Trophoblast cell (in vitro differentiated cells and primary cell): ENCODE measurements at places on chromosomes 3 and 15.

- DNase-seq = no peak
Measured at GRCh38 chr15:50911621-50912020, 3.1 kb downstream of the AP4E1 start.

GRCh38 chr3:171393032-171393744 is 67.0 kb downstream of the TNIK start:
- DNase-seq = no peak

- no peak for DNase-seq
Measured at GRCh38 chr3:64267721-64268604, 42.7 kb upstream of the PRICKLE2 start.

DNA sequence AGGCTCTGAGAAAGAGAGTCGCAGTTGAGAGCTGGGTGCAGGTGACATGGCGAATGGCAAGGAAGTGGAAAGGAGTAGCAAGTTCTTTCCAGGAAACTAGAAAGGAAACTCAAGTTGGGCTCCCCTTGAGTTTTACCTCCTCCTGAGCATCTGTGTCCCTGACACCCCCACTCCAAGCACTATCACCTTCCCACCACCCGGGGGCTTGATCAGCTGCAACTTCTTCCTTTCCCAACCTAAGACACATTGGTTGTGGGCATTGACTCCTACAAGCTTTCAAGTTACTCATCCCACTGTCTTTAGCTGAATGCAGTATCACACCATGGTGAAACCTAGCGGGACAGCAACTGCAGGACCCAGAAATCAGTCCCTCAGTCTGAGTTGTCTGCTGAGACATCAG is 256.6 kb upstream of the NR2F2 start:
- DNase-seq = no peak

DNA sequence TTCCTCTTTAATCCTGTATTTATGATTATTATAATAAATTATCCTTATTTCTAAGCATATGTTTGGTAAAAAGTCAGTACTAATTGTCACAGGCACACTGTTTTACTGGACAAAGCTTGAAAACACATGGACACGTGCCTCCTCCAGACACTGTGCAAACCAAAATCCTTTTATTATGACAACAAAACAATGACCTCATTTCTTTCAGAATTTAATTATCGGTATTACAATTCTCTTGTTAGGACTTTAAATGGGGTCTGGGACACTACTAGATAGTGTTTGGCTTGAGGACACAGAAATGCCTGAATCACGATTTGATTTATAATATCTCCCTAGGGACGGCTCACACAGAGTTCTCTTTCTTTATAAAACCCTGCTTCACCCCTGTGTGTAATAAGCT is 107.3 kb upstream of the IGSF10 start:
- DNase-seq = no peak

GRCh38 chr3:197809356-197810020 is 18.4 kb downstream of the LRCH3 start:
- peak; percentile 81 for DNase-seq

GRCh38 chr3:157916672-157917071 is 189.5 kb downstream of the SHOX2 start:
- no peak for DNase-seq

DNA sequence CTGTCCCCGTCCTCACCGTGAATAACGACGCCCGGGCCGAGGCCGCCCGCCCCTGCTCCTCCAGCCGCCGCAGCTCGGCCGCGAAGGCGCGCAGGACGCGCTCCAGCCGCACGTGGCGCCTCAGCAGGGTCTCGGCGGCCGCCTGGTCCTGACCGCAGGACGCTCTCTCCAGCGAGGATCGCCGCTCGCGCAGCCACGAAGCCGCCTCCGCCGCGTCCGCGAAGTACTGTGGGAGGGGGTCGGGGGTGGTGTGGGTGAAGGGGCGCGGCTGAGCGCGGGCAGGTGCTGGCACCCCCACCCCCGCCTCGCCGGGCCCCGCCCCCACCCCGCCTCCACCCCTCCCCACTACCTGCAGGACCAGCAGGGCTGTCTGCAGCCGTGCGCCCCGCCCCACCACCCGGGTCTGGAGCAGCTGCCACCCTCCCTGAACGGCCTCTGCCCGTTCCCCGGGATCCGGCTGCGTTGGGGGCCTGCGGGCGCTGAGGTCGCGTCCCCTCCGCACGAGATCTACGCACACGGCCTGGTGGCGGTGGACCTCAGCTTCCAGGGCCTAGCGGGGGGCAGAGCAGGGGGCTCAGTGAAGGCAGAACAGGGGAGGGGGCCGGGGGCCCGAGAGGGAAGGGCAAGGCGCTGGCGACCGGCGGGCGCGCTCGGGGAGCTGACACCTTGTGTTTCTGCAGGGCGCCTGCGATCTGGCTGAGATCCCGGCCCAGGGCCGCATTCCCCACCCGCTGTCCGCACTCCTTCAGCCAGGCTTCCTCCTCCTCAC is 11.7 kb downstream of the SPTBN5 start:
- DNase-seq = peak; percentile 41

DNA sequence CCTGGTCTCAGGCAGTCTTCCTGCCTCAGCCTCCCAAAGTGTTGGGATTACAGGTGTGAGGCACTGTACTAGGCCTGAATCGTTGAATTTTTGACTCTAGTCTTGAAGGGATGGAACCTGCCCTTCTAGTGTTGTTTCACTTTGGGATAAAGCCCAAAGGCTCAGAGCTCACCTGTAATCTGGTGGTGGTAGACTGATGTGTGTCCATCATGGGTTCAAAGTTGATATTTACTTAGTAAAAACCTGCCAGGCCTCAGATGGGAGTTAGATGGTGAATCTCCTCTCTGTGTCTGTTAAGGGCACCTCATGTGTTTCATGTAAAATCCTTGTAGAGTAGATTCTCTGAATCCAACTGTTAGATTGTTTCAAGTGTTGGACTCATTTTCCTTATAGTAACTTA is 41.1 kb downstream of the FNDC3B start:
- no peak for DNase-seq

DNA sequence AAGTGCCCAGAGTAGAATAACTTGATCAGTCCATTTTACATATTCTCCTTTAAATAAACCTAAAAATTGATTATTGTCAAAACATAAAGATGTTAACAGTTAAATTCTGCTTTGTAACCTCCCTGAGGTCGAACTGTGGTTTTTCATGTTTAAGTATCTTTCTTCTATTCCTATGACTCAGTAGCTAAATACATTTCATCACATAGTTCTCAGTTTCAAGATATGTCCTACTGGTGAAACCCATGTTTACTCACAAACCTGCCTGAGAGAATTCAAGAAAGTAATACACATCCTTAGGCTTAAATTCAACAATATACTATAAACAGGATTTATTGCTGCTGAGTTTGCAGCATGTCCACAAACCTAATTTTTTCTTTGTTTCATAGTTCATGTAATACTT is 692.9 kb downstream of the ZPLD1 start:
- DNase-seq = no peak

- DNase-seq = no peak
Measured at GRCh38 chr3:129974564-129974832, at the start of gene TRH. TRH (plus strand) TSS chr3:129974720; CDS start chr3:129975817, 1,097 bp downstream.
